ENCODE measurements at places on chromosomes 7 and 10.

DNA sequence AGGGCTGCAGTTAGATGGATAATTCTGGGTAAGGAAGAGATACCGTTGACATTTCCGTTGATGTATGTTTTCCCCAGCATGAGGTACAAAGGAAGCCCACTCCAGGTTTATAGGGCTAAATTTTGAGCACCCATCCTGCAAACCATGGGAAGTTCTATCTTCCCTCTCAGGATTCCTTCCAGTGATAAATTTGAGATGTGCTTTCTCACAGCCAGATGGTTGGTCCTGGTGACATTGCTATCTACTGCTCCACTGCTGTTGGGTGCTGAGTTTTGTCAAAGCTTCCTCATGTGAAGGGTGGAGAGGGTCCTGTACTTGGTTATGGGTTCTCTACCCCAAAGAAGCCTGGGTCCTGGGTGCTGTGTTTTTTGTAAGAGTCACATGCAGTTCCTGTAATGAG lies 57.4 kb downstream of the CXCL12 start:
- no peak for DNase-seq

GRCh38 chr7:139918480-139918879 lies 89.4 kb downstream of the TBXAS1 start:
- no peak for DNase-seq

DNA sequence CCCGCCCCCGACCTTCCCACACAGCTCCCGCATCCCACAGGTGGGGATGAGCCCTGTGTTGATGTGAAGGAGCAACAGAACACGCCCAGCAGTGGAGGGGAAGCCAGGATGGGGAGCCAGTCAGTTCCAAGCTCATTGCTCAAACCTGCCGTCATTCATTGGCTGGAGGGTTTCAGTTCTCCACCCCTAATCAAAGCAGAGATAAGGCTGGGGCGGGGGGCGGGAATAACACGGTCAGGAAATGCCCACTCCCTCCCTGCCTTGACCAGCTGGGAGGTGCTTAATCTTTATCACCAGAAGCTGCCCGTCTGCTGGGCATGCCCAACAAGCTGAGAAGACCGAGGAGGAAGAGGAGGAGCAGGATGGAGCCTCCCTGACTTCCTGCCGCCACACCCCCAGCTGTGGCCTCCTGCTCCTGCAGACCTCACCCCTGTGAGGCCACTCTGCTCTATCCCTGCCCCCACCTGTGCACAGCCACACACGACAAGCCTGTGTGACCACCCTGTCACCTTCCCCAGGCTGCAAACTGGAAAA lies 265.1 kb downstream of the ZEB1 start:
- no peak for DNase-seq

- DNase-seq, result no peak
These were observed 88.6 kb upstream of the PFKP start for GRCh38 chr10:2978574-2979273.

DNA sequence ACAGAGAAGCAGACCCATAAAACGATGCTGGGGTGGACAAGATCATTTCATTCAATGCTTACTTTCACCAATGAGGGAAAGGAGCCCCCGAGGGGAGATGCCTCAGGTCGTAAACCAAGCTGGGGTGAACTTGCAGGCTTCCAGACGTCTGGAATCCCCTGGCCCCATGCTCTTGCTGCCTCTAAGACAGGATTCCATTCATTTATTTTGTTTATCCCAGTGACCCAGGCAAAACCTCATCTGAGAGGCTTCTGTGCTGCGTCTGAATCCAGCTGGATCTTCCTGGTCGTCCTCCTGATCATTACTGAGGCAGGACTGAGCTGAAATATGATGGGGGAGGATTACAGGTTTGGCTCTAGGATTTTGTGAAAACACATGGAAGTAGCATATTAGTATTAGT lies 182.9 kb downstream of the MYOF start:
- DNase-seq, result no peak

DNA sequence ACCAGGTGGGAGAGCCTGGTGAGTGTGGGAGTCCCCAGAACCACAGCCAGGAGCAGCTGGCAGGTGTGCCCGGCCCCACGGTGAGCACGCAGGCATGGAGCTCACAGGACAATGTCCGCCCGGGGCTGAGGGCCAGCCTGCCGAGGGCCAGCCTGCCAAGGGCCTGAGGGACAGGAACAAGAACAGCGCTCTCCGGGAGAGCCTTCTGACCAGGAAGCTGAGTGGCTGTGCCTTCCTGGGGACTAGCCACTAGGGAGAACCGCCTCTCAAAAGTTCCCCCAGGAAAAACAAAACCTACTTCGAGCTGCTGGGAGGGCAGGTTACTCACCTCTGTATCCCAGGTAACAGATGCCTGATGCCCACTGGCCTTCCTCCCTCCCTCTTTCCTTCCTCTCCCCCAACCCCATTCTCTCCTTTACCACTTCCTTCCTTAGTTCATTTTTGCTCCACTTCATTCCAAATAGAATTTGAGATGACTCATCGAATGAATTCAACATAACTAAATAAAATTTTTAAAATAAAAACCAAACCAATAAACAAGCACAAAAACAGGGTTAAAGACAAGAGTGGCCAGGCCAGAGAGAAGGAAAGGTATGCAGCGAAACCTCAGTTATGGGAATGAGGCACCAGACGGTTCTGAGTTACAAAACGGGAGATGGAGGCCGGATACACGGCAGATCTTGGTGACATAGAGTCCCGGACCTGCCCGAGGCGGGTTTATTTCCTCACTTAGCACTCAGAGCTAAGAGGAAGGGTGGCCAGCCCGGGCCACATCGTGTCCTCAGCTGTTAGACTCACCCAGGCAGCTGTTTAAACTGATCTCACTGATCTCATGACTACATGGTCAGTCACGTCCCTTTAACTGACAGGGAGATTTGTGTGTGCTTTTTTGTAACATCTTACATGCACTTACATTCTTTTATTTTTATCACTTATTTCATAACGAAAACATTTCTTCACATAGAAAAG lies 128.5 kb downstream of the TNS3 start:
- no peak for DNase-seq

DNA sequence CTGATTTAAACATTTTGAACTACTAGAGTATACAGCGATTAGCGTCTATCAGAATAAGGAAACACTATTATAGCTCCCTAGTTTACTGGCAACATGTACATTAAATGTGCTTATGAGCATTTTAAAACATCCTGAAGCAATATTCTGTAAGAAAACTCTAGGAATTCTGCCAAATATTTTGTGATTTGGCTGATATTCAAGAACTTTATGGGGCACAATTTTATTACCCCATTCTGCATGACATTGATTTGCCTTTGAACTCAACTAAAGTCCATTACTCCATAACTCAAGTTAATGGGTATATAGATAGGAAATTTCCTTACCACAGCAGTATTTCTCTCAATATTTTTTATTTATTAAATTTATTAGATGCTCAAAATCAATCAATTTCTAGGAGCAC lies 369.9 kb upstream of the KCND2 start:
- DNase-seq, result no peak

GRCh38 chr7:1123715-1124114 lies 35.8 kb downstream of the GPER1 start:
- DNase-seq, result no peak

DNA sequence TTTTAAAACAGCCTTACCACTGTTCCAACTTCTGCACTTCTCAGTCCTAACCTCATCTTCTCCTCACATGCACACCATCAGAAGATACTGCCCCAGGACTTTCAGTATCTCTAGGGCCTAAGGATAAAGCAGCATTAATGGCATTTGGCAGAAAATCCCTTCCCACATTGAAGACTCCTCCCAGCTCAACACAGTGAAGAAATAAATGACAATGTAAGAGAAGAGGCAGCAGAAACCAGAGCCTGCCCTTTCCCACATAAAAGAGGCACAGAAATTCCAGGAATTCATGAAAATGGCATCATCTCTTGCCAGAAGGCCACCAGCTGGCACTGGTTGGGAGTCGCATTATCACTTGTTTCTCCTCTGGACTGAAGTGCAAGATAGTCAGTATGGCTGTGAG lies 3.7 kb downstream of the GCC1 start:
- DNase-seq, result no peak

DNA sequence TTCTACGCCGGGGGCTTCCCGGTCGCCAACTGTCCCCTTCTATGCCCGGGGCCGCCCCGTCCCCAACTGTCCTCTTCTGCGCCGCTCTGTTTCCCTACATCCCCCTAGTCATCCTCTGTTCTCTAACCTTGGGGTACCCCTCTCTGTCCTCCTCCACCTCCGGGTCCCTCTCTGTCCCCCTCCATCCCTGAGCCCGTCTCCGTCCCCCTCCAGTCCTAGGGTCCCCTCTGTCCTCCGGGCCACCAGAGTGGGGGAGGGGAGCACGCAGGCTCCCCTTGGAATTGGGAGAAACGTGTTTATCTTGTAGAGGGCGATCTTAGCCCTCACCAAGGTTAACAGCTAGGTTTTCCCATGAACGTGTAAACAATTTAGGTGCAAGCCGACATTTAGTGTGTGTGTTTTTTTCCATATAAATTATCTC lies 852 bp upstream of the KLF6 start:
- no peak for DNase-seq

DNA sequence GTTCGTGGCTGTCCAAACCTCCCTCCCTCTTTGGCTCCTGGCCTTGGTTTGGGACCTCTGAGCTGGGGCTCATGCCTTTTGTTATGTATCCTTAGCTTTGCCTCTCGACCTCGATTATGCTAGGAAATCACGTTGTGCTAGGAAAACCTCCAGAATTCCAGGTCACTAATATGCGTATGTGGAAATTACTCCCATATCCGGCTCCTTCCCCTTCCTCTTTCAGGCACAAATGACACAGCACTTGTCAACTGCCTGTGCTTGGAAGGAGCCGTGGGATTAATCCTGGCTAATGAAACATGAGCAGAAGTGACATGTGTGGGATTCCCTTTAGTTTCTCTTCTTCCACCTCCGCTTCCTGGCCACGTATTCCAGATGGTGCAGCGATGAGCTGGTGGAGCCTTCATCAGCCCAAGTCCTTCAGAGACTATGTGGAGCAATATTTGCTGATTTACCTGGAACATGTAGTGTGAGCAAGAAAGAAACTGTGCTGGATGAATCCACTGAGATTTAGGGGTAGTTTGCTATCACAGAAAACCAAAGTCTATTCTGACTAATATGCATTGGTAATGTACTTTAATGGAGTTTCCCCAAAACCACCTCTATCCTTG lies 149.2 kb downstream of the REEP3 start:
- DNase-seq, result no peak
